NCI-H748 treated with DMSO at 0.1 percent for 48 hours (cell line): ENCODE measurements at places on chromosomes 2 and 18.
A peak's percentile ranks its signal among the peaks of the same experiment; 100 is the strongest.

GRCh38 chr2:121086450-121086849, 198.6 kb downstream of the TFCP2L1 start:
- no peak for DNase-seq

DNA sequence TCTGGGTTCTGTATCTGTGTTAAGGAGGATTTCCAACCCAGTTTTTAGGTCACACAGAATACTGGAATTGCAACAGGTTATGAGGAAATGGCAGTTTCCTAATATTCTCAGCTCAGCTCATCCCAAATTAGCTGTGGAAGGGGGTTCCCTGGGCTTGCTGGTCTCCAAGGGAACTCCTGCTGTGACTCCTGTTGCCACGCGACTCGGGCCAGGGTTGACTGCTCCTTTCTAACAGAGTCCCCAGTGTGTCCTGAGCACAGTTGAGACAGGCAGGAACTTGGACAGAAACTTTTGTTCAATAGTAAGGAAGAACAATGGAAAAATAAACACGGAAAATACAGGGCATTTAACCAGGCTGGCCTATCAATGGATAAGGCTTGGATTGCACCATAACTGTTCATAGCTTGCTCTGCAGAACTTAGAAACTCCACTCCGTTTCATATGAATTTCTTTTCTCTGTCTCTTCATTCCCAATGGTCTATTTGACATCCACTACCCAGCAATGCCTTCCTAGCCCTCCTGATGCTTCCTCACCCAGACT, 3.8 kb upstream of the ROCK2 start:
- no peak for DNase-seq

DNA sequence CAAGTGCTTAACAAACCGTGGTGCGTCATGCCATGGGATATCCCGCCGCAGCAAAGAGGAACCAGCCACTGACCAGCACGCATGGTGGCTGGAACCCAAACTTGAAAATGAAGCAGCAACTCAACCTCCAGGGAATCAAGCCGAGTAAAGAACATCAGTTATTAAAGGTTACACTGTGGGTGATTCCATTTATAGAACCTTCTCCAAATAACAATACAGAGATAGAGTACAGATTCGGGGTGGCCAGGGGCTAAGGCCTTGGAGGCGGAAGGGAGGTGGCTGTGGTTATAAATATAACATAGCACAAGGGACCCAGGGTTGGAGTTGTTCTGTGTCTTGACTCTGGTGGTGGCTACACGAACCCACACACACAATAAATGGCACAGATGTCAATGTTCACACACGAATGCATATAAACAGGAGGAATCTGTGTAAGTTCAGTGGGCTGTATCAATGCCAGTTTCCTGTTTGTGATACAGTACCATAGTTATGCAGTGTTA, 123.1 kb downstream of the EIPR1 start:
- DNase-seq = no peak

DNA sequence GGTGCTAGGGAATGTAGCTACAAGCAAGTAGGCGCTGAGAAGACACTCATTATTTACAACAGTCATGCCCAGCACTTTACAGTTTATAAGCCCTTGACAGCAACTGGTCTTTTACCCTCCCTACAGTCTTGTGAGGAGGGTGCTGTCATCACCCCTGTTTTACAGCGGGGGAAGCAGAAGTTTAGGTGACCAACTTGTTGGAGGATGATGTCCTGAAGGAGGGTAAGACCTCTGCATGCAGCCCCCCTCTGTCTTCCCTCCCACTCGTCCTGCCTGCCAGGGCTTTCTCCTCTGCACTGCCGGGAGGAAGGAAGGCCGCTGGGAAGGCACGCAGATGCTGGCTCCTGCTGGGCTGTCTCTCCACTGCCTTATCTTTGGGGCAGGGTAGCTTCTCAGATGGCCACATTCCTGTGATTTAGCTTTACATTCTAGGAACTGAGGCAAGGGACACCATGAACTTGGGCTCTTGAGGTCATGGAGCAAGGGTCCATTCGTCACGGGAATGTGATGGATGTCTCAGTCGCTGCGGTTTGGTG, 972 bp downstream of the IL1R1 start:
- DNase-seq = no peak

DNA sequence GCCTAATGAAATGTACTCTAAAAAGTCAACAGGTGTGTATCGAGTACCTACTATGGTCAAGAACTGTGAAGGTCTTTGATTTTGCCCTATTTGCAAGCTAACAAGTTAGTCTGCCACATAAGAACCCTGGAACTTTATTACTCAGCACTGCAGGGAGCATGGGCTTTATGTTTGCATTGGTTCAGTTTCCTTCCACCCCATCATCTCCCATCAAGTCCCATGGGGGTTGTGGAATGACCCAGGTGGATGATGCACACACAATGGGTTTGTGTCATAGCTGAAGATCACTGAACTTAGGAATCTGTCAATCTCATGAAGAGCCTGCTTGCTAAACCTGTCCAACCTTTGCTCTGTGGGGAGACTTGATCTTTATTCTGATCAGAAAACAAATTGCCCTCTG, 265.5 kb downstream of the RPRM start:
- no peak for DNase-seq

DNA sequence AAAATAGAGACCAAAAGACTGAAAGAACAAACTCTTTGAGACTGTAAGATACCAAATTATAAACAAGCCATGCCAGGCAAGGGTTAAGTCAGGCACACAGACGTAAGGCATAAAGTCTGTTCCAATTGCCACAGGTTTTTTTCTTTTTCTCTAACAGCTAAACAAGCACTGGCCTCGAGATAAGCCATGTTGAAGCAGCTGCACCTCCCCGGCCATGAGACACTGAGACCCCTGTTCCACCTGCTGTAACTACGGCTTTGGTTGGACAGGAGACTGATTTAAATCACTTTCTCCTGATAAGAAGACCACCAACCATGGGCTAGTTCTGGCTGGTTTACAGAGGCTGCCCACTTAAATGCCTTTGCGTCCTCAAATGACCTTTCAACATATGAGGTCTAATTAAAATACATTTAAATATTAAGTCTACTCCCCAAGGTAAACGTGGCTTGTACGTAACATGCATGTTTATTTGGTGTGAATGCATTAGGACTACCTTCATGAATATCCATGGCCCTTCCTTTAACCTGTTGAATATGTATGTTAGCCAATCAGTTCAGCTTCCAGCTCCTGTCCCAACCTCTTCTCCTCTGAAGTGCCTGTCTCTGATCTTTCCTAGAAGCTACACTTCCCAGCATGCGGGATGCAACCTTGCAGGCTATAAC, 117.2 kb downstream of the CMPK2 start:
- no peak for DNase-seq

DNA sequence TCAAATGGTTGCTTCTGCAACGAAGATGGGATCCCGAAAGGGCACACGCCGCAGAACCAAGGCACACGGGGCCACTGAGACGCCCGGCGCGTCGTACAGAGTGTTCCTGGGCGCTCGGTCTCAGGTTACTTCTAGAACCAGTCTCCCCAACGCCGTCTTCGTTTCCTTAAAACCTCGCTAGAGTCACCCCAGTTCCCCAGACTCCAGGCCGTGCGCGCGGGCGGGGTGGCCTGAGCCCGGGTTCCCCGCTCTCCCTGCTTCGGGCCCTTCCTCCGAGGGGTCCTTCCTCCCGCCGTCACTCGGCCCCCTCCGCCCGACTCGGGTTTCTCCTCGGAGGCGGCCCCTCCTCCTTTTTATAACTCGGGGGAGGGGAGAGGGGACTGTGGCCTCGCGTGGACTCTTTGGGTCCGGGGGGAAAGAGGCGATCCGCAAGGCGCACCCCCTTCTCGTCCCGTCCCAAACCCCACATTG, 774 bp upstream of the FZD7 start:
- DNase-seq = no peak

- no peak for DNase-seq
These were observed 18.8 kb downstream of the TGOLN2 start for GRCh38 chr2:85308896-85309555.

- no peak for DNase-seq
These were observed 480.8 kb upstream of the KLHL29 start for GRCh38 chr2:22904126-22904684.

- no peak for DNase-seq
These were observed 444.1 kb downstream of the SOCS6 start for GRCh38 chr18:70732916-70733315.

DNA sequence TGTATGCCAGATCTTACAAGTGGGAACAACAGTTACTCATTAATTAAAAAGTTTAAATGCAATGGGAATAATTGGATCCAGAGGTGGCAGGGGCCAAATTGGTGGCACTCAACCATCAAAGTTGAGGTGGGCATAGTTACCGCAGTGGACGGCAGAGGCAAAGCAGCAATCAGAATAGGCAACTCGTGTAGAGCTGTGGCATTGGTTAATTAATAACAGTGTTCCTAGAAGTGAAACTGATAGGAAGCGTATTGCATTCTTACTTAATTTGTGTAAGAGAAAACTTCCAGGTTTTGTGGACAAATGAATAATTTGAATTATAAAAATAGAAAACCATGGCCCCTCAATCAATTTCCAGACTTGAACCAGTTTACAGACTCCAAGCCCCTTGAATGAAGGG, 1068.2 kb upstream of the ACVR2A start:
- DNase-seq = no peak

DNA sequence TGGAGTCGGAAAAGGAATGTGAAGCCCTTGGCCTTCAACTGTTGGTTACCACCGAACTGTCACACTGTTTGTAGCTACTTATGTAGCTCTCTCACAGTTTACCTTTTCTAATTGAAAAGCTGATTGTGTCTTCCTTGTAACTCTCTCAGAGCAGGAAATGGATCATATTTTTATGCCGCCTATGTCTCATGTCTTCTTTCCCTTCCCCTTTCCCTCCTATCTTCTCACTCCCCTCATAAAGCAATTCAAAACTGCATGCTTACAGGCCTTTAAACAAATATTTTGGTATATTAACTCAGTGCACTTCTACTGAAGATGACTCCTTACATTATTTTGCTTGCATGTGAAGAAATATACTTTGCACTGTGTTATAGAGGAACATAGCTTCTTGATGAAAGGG, 6.0 kb downstream of the SLC39A10 start:
- DNase-seq = no peak

DNA sequence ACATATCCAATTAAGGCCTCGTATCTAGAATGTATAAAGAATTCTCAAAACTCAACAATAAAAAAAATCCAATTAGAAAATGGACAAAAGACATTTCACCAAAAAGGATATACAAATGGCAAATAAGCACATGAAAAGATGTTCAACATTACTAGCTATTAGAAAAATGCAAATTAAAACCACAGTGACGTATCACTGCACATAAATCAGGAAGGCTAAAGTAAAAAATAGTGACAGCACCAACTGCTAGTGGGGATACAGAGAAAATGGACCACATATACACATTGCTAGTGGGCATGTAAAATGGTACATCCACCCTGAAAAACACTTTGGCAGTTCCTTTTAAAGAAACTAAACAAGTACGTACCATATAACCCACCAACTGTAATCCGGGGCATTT, 59.7 kb downstream of the SMAD4 start:
- no peak for DNase-seq

DNA sequence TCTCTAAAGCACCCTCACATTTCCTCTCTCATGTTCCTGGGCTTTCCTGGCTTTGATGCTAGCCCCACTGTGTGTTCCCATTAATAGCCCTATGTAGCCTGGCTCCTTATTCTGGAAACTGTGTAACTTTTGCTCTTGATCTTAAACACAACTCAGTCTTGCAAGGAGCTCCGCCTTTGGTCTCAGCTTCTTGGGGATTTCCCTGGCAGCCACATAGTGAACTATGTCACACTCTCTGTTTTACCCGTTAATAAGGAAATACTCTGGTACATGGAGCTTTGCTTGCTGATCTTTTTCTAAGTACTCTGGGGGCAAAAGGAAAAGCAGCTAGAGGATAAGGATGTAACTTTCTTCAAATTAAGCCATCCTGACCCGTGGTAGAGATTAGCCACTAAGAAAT, 259.3 kb downstream of the NEDD4L start:
- DNase-seq = no peak

DNA sequence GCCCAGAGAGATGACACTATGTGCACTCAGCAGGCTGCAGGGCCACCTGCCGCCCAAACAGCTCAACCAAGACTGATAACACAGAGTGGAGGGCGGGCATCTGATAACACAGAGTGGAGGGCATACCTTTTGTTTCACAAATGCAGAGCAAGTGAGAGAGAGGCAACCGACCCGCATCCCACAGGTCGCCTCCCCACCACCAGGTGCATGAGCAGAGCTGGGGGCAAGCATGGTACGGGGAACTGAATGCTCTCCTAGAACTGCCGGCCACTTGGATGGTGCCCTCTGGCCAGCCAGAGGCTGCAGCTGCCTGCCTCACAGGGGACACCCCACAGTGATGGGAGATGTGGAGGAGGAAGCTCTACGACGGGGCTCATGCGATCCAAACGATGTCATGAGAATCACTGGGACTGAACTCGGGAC, 49.5 kb downstream of the ANO7 start:
- no peak for DNase-seq

DNA sequence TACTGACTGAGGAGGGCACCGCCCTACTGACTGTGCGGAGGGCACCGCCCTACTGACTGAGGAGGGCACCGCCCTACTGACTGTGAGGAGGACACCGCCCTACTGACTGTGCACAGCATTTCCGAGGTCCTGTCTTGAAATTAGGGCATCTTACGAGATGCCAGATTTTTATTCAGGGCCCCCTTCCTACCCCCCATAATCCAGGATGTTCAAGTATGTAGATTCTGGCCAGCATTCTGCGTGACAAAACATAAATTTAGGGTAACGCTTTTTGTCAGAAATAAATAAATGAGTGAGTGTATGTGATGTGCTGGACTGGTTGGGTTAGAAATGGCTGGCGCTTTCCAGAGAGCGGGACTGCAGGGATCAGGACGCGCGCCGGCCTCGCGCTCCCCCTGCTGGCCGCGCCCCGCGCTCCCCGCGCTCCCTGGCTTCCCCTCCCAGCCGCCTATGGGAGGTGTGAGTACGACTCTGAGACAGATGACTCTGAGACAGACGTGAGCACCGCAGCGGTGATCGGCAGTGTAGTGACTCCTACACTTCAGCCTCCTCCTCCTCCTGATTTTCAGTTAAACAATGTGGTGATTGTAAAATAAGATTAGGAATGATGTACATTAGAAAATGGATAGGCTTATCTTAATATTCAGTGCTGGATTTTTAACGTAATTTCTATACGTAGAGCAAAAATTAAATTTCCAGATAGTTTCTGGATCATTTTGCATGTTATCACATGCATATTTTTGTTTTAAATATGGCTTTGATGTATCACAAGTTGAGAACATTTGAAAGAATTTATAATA, 149.2 kb upstream of the NFATC1 start:
- peak; percentile 67 for DNase-seq

DNA sequence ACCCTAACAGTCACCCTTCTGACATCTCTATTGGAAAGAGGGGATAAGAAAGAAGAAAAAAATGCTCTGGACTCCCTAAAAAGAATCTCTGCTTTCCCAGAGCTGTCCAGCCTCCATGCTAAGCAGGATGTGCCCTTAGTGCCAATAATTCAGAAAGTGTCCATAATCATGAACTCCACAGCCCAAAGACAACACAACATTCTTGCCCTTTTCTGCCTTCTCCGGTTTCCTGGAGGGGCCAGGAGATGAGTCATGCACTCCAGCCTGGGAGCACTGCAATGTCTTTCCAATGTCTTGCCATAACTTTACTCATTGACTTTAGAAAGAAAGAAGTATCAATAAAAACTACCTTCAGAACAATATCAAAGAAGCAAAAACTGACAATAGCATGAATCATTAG, 44.0 kb downstream of the KLF7 start:
- DNase-seq = no peak
